ENCODE measurements at places on chromosomes 11 and 22.

DNA sequence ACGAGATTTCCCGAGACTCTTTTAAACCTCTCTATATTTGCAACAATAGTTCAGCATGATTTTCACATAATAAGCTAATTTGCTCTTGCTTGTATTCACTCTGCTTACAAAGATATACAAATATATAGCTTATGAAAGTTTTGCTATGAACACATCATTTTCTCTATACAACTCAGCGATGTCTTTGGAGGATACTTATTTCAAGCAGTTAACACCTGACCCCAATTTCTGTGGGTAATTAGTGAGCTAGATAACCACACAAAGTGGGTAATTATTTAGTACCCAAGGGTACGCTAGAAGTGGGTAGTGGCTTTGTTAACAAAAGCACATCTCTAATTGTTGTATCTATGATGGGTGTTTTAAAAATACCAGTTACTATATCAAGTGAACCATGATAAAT is 12.3 kb downstream of the BLID start:
- no peak for DNase-seq

DNA sequence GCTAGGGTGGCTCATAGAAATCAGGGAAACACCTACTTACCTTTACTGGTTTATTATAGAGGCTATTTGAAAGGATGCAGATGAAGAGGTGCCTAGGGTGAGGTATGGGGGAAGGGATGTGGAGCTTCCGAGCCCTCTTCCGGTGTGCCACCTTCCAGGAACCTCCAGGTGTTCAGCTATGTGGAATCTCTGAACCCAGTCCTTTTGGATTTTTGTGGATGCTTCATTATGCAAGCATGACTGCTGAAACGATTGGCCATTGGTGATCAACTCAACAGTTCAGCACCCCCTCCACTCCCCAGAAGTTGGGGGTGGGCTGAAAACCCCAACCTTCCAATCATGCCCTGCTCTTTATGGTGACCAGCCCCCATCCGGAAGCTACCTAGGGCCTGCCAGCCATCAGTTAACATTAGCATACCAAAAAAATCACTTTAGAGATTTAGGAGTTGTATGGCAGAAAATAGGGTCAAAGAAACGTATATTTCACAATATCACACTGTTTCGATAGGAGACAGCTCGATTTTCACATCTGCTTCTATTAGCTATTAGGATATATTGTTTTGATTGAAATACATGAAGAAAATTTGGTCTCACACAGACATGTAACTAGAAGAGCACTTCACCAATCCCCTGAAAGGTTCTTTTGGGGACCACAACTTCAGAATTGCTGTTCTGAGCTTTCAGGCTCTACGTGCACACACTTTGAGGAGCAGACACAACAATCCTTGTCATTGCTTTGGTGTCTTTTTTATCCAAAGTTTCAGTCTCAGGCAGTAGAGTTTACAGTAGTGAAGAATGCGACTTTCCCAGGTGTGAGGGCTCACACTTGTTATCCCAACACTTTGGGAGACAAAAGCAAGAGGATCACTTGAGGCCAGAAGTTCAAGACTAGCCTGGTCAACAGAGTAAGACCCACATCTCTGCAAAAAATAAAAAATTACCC is 3.3 kb upstream of the POLR2G start:
- no peak for DNase-seq

DNA sequence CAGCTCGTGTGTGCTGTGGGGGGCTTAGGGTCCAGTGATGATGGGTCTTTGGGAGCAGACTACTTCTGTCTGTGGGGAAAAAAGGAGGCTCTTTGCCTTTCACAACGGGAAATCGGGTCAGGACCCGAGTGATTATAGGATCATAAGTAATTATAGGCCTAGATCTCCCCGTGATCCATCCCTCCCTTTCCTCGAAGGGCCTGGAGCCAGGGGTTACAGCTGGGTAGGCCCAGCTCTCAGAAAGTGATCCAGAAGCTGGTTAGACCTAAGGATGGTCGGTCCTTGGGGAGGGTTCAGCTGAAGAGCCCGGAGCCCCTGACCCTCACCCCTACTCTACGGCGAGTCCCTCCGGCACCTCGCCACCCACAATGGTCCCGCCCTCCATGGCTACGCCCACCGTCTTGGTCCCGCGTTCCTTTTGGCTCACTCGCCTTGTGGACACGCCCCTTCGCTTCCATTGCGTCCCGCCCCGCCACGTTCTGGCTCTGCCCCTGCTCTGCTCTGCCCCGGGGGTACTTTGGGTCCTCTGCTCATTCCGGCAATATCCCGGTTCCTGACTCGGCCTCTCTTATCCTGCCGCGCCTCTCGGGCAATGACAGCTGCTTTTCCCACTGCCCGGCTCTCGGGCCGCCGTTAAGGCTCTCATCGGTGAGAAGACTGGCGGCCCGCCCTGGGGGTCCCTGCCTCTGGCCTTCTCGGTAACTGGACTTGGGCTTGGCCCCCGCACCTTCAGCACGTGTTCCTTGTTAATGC is 5.0 kb downstream of the IGSF22 start:
- DNase-seq, result no peak

DNA sequence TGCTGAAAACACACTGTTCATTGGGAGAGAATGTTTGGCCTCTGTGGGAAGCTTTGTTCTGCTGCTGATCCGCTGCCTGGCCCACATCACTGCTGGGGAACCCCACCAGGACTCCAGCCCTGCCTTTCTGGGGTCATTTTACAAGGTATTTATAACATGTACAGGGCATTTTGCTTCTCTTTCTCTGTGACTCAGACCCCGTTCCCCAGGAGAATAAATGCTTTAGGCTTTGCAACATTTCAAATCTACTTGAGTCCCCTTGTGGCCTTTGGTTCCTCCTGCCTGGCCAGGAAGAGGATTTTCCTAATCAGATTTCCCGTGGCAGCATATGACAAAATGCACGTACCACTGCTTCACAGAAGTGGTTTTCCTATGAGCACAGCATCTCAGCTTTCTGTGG is 43.0 kb downstream of the BTG4 start:
- no peak for DNase-seq

DNA sequence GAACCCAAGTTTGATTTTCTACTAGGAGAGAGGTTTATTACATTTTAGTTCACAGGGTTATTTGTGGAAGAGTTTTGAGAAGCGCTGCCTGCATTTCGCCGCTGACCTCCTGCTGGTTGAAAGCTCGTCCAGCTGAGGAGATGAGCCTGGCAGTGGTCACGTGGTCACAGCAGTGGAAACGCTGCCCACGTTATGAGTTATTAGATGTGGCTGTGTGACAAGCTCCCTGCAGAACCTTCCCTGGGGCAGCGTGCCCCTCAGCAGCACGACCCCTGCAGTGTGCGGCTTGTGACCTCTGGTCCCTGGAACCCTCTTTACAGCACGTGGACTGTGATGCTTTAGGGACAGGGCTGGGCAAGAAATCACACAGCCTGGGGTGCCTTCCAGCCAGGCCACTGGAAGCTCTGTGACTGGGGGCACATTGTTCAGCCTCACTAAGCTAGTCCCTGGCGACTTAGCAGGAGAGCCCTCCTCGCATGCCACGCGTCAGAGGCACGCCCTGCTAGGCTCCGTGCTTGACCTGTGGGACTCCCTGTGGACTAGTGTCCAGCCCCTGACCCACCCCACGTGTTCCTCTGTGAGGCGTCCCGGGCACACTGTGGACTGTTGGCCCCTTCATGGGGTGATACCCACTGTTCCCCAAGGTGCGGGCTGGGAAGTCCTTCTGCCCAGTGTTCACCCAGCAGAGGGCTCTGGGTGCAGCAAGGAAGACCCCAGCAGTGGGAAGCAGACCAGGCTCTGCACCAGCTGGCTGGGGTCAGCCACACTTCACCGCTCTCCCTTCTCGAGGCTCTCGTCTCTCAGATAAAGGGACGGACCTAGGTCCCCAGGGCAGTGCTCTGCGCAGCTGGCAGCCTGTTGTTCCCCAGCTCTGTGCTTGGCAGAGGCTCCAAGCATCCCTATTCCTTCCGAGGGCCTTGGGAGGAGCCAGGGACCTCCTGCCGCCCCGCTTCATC is 349.5 kb downstream of the TBC1D22A start:
- DNase-seq, result no peak

GRCh38 chr11:61507962-61508861 is at the start of gene LRRC10B:
TSS of gene LRRC10B (plus strand) at chr11:61508749. CDS start at chr11:61508999, 250 bp downstream.
- no peak for DNase-seq

GRCh38 chr11:74681686-74682651 is 49.3 kb downstream of the CHRDL2 start:
- DNase-seq, result no peak

DNA sequence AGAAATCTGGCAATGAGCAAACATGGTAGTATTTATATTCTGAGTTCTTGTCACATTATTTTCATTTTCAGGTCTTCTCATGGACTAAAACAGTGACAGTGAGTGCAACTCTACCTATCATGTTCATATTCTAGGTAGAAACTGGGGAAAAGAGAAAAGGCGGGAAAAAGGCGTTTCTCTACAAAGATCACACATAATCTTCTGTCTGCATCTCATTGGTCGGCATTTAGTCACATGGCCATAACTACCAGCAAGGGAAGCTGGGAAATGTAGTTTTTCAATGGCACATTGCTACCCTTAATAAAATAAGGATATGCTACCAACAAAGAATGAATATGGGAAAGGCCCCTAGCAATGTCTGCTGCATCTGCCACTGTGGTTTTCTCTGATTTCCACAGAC is 57.6 kb upstream of the B3GAT1 start:
- no peak for DNase-seq

- DNase-seq, result peak; percentile 5
These were observed 25.6 kb upstream of the TH start for GRCh38 chr11:2196970-2197770.

DNA sequence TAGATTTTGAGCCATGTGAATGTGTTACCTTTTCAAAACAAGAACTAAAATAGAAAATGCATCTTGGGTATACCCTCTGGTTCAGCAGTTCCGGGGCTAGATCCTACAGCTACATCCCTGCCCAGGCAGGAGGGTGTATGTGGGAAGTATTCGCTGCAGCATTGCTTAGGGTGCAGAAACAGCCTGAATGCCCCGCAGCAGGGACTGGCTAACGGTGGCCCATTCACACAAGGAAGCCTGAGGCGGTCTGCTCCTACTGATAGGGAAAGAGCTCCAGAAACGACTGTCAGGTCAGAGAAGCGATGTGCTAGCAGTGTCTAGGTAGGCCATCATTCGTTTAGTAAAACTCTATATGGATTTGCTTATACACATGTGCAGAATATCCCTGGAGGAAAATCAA is 9.9 kb upstream of the RASL10A start:
- DNase-seq, result no peak

- DNase-seq, result no peak
These were observed 135.3 kb upstream of the ZBED5 start for GRCh38 chr11:10993186-10993585.

DNA sequence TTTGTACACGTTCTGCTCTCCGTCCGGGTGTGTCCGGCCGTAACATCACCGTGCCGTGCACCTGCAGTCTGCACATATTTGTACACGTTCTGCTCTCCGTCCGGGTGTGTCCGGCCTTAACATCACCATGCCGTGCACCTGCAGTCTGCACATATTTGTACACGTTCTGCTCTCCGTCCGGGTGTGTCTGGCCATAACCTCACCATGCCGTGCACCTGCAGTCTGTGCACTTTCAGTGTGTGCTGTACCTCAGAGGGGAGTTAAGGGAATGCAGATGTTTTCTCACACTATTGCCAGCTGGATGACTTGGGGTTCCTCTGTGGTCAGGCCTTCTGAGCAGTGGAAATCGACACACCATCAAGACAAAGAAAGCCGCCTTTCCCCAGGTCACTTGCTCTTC is 4.2 kb downstream of the TTLL8 start:
- no peak for DNase-seq

GRCh38 chr11:20754933-20755332 is 85.5 kb downstream of the NELL1 start:
- DNase-seq, result no peak
